Left ventricle myocardium inferior (tissue), 1 donor: ENCODE measurements at places on chromosomes 3 and 15. TPM values are rescaled to one million over a fixed set of nuclear protein-coding genes. Genes with fewer than 3 reads are reported as not detected.

NANOGP8 gene
- not detected for total RNA-seq

DNA sequence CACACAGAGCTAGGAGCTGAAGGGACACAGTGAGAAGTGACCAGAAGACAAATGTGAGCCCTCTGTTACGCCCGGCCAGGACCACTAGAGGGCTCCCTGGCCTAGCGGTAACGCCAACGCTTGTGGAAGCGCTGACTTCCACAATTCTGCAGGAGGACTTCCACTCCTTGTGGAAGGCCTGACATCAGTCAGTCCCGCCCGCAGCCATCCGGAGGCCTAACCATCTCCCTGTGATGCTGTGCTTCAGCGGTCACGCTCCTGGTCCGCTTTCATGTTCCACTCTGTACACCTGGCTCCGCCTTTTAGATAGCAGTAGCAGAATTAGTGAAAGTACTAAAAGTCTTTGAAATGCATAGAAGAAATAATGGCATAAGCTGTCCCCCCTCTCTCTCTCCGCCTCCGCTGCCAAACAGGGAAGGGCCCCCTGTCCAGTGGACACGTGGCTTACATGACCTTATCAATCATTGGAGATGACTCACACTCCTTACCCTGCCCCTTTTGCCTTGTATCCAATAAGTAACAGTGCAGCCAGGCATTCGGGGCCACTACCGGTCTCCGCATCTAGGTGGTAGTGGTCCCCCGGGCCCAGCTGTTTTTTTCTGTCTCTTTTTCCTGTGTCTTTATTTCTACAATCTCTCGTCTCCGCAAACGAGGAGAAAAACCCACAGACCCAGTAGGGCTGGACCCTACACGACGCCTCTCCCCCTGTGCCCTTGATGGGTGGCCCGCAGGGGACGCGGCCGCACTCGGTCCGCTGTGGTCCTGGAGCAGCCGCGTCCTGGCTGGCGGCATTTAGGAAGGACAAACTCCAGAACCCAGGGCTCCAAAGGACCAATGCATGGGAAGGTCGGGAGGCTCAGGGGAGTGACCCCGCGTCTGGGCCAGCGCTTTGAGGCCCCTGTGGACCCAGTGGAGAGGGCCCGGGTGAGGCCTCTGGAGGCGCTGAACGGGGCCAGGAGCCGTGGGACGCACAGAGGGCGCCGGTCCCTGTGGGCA, 27.0 kb upstream of the RPL32 start:
- peak; percentile 84 for DNase-seq

GRCh38 chr15:41996921-41997592, 23.8 kb downstream of the PLA2G4E start:
- no peak for DNase-seq

- no peak for DNase-seq
Observed at GRCh38 chr3:45623846-45624245, 29.3 kb downstream of the LIMD1 start.

TAGLN3 gene
- 0.74 TPM for total RNA-seq

- DNase-seq: no peak
Observed at GRCh38 chr3:28989646-28990089, 291.2 kb upstream of the RBMS3 start.

DNA sequence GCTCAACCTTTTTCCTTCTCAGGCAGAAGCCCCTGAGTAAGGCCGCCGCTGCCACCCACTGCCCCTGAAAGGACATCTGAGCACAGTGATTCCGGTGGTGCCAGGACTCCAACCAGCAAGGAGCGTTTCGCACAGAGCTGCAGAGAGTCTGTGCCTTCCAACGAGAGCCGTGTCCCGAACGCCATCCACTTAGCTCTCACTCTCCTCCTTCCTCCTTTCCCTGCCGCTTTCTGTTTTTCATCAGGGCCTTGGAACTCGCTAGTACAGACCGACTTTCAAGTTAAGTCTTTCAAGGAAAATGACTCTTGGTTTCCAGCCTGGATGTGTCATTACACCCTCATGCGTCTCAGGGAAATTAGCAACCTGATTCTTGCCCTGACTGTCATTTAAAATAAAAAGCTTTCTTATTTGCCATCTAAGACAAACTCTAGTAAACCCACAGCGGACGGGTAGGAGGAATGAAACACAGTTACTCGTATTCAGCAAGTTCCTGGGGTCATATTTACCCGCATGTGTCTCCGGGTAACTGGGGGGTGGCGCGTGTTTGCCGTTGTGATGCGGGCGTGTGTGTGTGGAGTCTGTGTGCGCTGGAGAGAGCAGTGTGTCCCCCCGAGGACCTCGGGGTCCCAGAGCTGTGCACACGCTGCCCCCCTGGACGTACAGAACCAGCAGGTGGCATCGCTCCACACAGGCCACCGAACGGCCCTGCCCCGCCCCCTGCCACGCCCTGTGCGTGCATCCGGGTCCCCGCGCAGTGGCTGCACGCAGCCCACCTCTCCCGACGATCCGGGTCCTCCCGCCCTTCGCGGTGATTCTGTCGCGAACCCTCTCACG, 30.4 kb upstream of the ALDH1A3 start:
- peak; percentile 25 for DNase-seq
